ENCODE measurements at places on chromosomes 5 and 9.

DNA sequence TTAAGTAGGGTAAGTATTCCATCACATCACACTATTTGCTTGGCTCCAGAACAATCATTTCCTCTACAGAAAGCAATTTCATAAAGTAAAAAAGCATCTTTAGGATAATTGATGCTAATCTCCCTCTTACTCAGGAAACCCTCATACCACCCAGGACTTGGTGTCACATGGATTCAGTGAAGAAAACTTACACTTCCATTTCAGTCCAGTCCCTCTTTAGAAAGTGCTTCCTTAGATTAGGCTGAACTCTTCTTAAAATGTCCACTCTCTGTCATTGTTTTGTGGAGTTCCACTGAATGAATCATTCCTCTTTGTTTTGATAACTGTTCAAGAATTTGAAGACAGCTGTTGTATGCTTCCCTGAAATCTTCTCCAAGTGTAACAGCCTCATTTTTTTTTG is 144.0 kb upstream of the ZNF462 start:
- DNase-seq, result no peak

GRCh38 chr9:20269620-20270019 is 352.7 kb downstream of the MLLT3 start:
- DNase-seq, result no peak

DNA sequence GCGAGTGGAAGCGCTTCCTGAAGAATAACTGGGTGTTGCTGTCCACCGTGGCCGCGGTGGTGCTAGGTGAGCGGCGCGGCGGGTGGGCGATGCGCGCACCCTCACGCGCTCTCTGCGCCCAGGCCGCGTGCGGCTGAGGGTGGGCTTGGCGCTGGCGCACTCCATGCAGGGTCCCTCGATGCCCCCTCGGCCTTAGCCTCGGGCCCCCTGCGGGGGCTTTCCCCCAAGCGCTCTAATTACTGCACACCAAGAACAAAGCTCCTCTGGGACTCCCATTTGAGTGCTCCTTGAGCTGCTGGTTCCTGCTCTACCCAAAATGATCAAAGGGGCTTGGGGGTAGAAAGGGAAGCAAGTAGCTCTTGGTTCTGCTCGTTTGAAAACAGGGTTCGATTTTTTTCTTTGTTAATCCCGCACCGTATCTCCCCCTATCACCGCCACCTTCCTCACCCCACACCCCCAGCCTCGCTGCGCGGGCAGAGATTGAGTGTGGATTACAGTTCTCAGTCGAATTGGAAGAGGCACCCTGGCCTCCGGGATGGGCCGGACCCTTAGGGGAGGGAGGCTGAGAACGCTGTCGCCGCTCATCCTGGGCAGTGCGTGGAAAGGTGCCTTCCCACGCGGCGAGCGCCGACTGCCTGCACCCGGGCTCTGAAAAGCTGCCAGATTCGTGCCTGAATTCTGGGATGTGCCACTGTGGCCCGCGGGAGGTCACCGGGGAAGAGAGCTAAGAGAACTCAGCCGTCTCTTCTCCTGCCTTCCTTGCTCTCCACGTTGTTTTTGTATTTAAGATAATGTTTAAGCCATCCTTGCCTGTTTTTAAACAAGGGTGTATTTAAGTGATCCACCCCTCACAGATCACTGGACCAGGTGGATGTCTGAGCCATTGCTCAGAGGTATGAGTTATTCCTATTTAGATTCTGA is 697 bp downstream of the SLC1A1 start:
- DNase-seq, result no peak

GRCh38 chr5:152086668-152087067 is 162.0 kb upstream of the GLRA1 start:
- no peak for DNase-seq

DNA sequence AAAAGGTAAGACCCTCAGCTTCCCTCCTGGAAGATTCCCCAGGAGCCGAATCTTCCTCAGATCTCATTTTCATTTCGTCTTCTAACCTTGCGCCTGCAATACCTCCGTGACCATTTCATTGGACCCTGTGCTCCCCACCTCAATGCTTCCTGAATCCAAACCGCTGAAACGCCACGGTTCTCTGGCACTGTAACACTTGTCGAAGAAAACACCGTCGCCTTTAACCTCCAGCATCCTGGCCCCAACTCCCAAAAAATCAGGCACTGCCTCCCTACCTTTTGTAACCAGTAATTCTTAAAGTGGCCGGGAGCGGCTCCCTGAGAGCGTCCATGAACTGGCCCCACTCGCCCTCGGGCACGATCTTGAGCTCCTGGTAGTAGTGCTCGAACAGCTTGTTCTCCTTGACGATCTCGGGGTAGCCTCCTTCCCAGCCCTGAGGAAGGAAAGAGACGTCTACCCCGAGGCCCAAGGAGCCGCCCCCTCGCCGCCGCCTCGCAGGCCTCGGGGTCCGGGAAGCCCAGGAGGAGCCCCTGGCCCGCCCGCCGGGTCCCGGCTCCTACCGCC is 438 bp downstream of the NSUN2 start:
- DNase-seq, result no peak

GRCh38 chr5:158992037-158992740 is 107.5 kb downstream of the EBF1 start:
- DNase-seq, result no peak

DNA sequence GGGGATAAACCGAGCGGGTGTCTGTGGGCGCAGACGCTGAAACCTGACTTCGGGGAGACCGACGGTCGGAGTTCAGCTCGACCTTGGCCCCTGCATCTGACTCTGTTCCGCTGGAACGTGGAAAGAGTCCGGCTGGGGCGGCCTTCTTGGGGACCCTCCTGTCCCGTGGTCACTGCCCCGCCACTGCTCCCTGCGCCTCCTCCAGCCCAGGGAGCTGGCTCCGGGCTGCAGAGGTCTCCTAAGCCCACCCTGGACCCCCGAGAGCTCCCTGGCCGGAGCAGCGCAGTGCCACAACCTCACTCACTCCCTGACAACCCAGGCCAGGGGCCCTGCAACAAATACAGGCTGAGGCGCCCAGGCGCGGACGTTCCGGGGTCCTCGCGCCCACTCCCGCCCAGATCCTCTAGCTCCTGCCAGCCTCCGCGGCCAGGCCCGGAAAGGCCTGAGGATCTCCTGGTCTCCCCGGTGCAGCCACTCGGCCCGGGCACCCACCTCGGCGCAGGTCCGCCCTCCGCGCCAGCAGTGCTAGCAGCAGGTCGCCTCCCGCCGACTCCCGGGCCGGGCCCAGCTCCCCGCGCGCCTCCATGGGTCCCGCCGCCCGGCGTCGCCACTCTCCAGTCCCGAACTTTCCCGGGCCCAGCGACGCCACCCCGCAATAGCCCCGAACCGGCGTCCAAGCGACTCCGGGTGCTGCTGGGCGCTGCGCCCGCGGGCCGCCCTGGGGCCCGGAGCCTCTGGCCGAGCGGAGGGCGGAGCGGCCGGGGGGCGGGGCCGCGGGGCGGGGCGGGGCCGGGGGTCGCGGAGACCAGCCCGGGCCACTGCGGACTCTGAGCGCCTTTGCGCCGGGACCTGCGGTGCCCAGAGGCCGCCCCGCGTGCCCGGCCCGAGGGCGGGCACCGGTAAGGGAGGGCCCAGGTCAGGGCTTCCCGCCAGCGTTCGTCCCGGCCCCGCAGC is 2.2 kb downstream of the LHX3 start:
- no peak for DNase-seq

DNA sequence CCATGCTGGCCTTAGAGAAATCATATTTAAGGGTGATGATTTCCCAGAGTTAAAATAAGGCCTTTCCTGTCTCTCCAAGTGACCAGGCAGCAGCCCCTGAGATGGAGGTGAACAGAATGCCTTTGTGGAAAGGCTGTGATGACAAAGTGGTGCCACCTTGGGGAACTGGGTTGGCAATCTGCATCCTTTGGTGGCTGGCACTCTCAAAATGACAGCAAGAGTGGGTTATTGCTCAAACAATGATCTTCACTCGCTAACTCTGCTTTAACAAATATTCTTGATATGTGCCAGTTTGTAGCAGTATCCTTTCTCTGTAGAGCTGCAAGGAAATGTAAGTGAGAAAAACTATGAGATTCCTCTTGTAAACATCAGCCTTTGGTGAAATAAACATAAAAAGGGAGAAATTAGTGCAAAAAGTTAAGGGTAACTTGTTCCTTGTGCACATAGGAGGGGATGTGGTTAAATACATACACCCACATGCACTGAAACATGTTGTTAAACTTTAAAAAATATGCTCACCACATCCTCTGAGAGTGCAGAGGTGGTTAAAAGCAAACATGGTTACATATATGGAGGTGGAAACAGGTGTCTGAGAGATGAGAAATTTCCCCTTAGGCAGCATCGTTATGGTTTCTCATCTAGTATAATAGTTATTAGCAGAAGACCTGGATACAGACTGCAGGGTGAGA is 373.4 kb upstream of the CTNND2 start:
- no peak for DNase-seq

GRCh38 chr9:98805506-98806272 is 1.8 kb upstream of the GALNT12 start:
- DNase-seq, result no peak

- no peak for DNase-seq
These were observed 96.3 kb upstream of the EQTN start for GRCh38 chr9:27393054-27393846.

GRCh38 chr5:82538339-82539034 is 260.3 kb upstream of the RPS23 start:
- no peak for DNase-seq

DNA sequence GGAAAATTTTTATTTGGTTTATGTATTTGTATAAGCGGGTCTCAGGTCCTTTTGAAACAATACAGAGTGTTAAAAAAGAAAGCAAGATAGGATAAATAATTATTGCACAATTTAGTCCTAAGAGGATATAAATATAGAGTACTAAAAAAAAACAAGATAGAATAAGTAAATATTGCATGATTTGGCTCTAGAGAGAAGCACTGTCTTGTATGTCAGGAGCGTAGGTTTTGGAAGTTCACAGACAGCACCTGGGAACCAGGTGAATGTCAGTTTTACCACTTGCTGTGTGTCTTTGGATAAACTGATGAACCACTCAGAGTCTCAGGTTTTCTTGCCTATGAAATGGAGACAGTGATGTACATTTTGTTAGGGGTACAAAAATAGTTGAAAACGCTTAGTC is 266.2 kb upstream of the ADAMTSL1 start:
- no peak for DNase-seq

DNA sequence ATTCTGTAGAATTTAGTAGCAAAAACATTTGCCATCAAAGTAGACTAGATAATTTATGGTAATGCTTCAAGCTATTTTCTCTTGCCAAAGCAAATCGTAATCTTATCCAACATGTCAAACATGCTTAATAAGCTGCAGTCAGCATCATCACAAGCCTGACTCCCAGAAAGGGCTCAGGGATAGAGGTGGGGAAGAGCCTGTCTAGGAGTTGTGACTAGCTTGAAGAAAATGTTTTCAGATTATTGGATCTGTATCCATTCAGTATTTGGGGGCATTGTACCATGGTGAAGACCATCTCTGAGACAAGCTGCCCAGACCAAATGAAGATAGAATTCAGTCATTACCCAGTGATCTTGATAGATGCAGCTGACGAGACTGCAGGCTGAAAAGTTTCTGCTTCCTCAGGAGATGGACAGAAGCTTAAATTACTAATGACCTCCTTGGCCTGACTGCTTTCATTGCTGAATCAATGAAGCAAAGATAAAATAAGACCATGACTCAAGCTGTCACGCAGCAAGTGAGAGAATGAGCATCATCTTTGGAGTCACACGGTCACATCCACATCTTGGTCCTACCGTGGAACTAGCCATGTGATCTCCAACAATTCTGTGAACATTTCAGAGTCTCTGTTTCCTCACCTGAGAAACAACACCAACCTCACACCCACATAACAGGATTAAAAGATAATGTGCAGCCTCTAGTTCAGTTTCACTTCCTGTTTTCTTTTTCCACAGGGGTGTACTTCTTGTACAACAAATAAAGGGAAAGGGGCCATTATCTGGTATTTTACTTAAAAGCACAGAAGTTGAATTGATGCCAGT is 9.4 kb downstream of the ERAP2 start:
- no peak for DNase-seq

DNA sequence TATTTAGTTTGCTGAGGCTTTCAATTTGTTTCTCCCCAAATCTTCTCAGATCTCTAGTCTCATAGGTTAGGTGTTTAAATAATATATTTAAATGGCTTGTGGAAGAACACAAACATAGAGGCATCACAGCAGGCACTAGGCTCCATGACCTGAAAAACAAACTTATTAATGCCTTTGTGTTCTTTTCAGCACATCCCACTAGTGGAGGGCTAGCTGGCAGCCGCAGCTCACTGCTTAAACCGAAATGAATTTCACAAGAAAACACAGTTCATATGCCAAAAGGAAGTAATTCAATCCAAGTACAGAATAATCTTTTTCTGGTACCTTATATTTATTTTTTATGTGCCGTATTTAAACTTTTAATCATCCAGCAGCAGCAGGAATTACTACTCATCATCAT is 382.5 kb downstream of the PLK2 start:
- no peak for DNase-seq

DNA sequence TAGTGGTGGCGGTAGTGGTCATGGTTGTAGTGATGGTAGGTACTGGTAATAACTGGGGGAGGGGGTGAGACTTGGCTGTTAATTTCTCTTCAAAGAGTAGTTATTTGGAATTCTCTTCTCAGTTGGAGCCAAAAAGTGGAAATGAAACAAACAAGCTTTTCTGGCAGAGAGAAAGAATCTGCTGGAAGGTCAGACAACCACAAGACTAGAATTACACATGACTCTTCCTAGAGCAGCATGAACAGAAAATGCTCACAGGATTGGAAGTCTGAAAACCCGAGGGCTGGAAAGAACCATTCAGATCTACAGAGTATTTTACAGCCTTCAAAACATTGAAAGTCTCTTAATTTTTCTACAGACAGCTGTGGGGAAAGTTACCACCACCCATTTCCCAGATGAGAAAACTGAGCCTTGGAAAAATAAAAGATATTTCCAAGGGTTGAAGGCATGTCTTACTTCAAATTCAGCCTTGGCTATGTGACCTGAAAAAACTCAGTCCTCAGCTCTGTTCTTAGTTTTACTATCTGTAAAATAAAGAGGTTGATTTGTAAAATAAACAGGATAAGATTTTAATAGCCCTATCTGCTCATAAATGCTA is 42.9 kb upstream of the TRIM32 start:
- no peak for DNase-seq

- peak; percentile 24 for DNase-seq
These were observed 551 bp downstream of the N4BP3 start for GRCh38 chr5:178113841-178114324.

- no peak for DNase-seq
These were observed 20.0 kb upstream of the CEP72 start for GRCh38 chr5:592158-592557.

GRCh38 chr5:177372034-177372896 is 12.0 kb upstream of the SLC34A1 start:
- DNase-seq, result no peak
